ENCODE measurements at places on chromosomes 11 and 22.

GRCh38 chr22:42313204-42313603 is 42.8 kb upstream of the TCF20 start:
- DNase-seq = no peak

DNA sequence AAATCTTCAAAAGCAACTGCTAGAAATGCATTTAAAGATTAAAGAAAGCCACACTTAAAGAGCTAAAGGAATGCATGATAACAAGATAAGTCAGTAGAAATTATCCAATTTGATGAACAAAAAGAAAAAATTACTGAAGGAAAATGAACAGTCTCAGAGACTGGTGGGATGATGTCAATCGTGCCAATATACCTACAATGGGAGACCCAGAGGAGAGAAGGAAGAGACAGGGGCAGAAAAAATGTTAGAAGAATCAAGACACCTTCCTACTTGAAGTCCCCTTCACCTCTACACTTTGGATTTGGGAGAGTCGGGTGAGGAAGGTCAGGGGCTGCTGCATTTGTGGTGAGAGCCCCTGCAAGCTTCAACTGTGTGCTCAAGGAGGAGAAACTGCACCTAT is 216.3 kb downstream of the BUD13 start:
- DNase-seq = no peak

DNA sequence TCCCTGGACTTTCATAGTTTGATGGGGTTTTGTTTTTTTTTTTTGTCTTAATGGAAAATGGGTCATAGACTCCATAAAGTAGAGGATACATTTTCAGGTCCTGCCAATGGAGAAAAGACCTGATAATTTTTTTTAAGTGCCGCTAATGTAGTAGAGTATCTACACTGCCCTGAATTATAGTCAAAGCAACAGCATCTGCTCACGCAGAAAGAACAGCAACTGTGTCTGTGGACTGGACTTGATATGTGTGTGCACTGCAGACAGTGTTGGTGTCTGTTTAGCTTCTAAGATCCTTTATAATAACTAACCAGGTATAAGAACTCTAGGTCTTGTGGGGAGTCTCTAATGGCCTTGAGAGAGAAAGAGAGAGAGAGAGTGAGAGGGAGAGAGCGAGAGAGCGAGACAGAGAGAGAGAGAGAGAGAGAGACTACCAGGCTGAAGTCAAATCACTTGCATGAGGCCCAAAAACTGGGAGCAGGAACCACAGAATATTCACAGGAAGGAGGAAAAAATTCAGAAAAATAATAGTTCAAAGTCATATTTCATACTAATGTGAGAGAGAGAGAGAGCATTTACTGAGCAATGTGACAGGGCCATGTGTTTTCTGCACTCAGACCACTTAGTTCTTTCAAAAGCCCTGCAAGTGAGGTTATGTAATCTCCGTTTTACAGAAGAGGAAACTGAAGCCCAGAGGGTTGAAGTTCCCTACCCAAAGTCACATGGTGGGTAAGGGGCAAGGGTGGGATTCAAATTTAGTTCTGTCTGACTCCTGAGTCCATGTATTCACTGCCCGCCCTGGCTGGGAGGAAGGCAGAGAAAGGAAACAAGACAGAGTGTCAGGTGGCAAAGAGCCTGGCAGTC is 8.6 kb upstream of the MIAT start:
- no peak for DNase-seq

- no peak for DNase-seq
These were observed 169 bp downstream of the NEFH start for GRCh38 chr22:29480262-29480511.

DNA sequence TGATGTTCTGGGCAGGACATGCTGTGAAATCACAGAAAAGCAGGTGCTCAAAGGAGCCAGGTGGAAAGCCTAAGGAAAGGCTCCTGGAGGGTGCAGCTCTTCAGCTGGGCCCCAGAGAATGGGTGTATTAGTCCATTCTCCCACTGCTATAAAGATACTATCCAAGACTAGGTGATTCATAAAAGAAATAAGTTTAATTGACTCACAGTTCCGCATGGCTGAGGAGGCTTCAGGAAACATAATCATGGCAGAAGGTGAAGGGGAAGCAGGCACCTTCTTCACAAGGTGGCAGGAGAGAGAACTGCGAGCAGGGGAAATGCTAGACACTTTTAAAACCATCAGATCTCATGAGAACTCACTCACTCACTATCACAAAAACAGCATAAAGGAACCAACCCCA is 43.1 kb upstream of the DEUP1 start:
- DNase-seq = no peak

DNA sequence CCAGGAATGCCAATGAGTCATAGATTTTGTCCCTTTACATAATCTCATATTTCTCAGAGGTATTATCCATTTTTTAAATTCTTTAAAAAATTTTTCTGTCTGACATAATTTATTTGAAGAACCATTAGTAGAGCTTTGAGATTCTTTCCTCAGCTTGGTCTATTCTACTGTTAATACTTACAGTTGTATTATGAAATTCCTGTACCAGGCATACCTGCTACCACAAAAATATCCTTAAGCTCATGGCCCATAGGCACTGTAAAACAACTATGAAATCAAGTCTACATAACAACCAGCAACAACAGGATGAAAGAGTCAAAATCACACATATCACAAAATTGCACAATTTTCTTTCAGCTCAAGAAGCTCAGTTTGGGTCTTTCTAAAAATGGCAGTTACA is 541.3 kb downstream of the LUZP2 start:
- DNase-seq = no peak

GRCh38 chr11:78952175-78952574 is 377.5 kb upstream of the NARS2 start:
- DNase-seq = no peak
